ENCODE measurements at places on chromosomes 6 and 20.

DNA sequence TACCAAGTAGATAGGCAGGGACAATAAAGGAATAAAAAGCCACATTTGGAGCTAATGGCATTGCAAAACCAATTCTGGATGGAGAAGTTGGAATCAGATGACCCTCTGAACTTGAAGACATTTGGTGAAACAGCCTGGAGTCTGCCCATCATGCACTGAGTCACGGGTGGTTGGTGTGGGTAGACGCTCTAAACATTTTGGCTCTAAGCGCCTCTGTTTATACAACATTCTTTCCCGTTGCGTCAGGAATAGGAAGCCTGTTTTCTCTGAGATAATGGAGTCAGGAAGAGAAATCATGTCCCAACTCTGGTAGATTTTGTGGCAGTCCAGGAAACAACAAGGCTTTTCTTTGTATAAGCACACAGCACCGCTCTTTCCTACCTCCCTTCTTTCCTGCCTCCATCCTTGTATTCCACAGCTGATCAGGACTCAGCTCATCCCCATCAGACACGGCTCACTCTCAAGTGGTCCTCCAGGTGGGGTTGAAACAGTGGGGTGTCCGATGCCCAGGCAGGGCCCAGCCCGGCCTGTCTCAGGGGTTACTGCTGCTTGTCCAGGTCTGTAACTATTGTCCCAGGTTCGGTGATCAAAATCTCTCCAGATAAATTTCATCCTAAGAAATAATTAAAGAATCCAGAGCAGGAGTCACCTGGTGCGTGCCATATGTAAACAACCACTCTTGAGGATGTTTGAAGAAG is 12.1 kb upstream of the RAMACL start:
- no peak for DNase-seq

DNA sequence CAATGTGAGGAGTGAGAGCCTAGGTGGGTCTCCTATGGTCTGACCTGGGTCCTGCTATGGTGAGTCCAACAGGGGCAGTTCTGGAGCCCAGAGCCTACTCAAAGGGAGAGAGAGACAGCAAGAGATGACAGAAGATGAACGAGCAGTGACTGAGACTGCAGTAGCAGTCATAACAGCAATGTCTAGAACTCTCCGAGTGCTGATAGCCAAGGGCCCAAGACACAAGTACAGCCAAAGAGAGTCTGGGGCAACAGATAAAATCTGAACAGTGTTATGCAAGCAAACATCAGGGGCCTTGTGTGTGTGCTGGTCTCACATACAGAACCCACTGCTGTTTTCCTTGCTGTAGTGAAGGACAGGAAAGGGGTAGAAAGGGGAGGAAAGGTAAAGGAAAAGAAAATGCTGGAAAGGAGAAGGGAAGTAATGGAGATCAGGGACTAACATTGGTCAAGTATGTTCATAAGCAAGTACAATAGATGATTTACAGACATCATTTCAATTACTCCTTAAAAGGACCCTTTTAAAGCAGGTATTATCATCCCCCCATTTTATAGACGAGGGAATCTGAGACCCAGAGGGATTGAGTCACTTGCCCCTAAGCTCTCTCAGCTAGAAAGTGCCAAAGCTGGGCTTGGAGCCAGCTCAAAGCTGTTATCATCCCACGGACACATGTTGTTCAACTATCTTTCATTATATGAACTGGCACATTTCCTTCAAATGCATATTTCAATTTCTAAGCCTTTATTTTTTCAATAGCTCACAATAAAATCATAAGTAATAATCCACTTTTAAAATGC is 182.3 kb upstream of the RAB32 start:
- no peak for DNase-seq

GRCh38 chr6:28001751-28002150 is 44.7 kb downstream of the OR2B6 start:
- DNase-seq = no peak

DNA sequence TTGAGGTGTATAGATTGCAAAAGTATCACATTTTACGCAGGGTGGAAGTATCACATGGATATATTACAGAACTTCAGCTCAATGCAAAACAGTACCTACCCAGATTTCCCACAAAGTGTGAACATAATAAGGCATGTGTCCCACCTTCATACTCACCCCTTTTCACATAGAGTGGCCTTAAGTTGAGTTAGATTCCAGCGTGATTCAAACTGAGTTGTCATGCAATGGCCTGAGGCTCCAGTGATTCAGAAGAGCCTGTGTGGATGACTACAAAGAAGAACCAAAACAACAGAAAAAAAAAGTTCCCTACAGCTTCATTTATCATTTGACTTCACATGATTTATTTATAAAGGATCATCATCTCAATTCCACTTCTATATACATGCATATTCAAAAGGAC is 309.7 kb downstream of the SLC35F1 start:
- no peak for DNase-seq

GRCh38 chr6:32184084-32184640 is at the start of gene AGER:
Gene AGER (minus strand): TSS chr6:32184253. CDS start chr6:32184222, 31 bp downstream.
- no peak for DNase-seq

- DNase-seq = no peak
Observed at GRCh38 chr6:150967381-150967780, 101.9 kb downstream of the MTHFD1L start.

DNA sequence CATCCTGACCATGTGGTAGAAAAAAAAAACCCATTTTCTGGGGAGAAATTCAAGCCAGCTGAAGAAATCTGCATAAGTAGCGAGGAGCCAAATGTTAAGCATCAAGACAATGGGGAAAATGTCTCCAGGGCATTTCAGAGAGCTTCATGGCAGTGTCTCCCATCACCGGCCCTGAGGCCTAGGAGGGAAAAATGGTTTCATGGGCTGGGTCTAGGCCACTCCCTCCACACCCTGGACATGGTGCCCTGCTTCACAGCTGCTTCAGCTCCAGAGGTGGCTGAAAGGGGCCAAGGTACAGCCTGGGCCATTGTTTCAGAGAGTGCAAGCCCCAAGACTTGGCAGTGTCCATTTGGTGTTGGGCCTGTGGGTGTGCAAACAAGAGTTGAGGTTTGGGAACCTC is 34.4 kb upstream of the B3GAT2 start:
- no peak for DNase-seq

- DNase-seq = no peak
Observed at GRCh38 chr6:116572162-116572561, 858 bp downstream of the RWDD1 start.

DNA sequence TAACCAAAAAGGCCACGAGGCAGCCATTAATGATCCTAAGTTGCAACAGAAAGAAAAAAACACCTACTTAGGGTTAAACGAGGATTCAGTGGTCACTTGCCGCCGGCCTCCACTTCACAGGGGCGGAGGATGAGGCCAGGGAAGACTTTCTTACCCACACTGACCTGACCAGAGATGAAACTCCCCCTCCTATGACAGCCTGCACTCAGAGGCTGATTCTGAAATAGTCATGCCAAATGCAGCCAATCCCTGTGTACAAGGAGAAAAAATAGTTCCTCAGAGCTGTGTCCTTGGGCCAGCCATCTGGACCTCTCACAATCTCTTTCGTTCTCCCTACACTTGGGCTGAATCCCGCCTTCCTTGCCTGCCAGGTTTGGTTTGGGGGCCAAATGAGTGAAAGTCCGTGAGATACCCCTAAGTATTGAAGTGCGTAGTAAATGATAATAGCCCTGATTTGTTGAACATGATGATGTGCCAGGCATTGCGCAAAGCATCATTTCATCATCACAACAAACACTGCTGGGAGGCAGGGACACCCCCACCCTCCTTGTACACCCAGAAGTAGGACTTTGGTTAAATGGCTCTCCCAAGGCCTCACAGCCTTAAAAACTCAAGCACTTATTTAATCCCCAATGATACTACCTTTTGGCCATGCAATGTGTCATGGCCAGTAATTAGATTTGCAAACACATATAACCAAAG is 3.2 kb upstream of the IRF4 start:
- no peak for DNase-seq

DNA sequence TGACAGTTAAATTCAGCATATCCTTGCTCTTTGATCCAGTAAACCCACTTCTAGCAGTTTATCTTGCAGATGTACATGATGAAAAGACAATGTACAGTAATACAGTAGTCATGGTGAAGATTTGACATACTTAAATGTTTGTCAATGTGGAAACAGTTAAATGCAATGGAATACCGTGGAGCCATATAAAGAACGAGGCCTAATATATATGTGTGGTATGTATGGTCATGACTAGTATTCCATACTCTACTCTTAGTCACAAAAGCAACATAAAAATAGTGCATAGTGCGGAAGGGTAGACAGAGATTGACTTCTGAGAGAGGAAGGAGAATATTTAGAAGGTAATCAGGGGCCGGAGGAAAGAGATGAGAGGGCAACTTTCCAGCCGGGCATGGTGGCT is 70.7 kb upstream of the ARMC2 start:
- no peak for DNase-seq

- no peak for DNase-seq
Observed at GRCh38 chr20:48679599-48679998, 148.2 kb downstream of the PREX1 start.

DNA sequence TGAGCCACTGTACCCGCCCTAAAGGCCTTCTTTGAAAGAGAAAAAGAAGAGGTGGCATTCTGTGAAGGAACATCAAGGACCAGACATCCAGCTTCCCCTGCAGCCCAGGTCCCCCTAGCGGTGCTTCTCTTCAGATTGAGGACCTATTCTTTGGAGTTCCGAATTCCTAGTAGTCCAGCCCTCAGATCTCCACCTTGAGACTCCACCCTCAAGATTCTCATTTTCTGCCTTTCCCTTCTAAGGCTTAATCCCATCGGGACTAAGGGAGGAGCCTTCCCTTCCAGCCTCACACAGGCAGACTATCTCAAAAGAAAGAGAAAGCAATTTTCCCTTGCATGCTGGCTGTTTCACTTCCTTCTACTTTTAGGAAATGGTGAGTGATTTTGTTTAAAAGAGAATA is 32.5 kb downstream of the MUC22 start:
- no peak for DNase-seq

DNA sequence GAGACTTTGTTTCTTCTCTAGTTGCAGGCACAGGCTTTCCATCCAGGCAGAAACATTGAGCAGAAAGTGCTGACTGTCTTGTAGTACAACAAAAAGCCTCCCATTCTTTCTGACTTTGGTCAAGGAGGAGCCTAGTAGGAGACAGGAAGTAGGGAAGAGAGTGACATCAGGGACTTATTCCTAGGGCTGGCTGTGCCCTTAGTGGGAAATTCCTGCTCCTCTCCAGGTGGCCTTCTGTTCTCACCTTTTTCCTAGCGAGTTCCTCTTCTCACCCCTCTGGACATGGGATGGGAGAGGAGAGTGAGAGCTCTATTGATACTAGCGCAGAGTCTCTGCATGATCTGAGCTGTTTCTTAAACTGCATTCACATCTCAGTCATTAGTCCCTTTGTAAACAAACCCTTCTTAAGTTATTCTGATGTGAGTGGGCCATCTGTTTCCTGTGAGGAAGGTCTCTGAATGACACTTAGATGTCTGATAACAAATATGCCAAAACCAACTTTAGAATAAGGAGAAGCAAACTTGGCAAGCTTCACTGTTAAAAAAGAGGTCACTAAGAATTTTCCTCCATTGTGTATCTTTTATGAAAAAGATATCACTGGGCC is 455.0 kb downstream of the GJA1 start:
- DNase-seq = no peak

GRCh38 chr6:32517654-32518445 is 12.2 kb downstream of the HLA-DRB5 start:
- DNase-seq = no peak

DNA sequence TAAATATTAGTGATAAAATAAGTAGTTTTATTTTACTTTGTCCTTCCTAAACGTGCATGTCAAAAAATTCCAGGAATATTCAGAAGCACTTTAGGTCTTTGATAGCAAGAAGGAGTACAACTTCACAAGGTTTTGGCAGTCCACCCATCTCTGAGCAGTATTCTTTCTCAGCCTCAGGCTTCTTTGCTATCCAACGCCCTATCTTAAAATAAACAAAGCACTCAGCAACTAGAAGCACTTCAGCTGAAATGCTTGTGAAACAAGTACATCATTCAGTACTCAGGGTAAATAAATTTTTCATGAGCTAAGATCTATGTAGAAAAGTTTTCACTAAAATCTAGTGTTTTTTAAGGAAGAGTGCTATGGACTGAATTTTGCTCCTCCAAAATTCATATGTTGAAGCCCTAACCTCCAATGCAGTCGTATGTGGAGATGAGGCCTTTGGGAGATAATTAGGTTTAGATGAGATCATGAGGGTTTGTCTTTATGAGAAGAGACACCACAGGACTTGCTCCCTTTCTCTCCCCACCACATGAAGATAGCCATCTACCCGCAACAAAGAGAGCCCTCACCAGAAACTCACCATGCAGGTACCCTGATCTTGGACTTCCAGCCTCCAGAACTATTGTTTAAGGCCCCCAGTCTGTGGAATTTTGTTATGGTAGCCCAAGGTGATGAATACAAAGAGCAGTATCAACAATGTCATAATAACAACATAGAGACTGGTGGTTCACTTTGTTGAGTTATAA is 539.1 kb downstream of the TFAP2A start:
- no peak for DNase-seq

GRCh38 chr6:112038756-112039430 is 15.0 kb upstream of the CCN6 start:
- no peak for DNase-seq

Measured in GM18507 (cell line).